D721Med (cell line): ENCODE measurements at places on chromosomes 7 and 10.

DNA sequence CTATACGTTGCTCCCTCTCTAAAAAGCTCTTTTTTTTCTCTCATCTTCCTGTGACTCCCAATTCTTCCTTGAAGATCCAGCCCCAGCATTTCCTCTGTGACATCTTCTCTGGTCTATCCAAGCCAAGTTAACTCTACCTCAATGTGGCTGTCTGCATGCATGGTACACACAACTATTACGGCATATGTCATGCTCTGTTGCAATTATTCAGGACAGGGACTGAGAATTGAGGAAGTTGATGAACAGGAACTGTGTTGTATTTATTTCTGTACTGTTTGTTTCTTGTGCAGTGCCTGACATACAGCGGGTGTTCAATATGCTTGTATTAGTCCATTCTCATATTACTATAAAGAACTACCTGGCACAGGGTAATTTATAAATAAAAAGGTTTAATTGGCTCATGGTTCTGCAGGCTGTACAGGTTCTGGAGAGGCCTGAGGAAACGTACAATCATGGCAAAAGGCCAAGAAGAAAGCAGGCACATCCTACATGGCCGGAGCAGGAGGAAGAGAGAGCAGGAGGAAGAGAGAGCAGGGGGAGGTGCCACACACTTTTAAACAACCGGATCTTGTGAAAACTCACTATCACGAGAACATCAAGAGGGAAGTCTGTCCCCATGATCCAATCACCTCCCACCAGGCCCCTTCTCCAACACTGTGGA, 6.3 kb downstream of the TRPV5 start:
- DNase-seq, result no peak

GRCh38 chr7:98057157-98057556, 49.5 kb upstream of the LMTK2 start:
- DNase-seq, result no peak

DNA sequence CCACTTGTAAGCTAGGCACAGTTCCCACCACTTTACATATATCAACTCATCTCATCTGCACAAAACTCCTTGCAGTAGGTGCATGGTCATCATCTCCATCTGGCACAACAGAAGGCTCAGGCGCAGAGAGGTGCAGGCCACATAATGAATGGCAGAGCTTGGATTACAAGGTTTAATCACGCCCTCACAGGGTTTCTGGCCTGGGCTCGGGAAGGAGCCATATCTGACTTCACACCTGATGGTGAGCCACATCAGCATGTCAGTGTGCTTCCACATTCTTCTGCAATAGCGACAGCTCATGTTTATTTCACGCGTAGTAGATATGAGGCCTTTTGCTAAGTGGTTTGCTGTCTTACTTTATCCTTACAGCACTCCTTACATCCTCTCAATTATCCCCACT, 650.2 kb downstream of the INHBA start:
- DNase-seq, result no peak

DNA sequence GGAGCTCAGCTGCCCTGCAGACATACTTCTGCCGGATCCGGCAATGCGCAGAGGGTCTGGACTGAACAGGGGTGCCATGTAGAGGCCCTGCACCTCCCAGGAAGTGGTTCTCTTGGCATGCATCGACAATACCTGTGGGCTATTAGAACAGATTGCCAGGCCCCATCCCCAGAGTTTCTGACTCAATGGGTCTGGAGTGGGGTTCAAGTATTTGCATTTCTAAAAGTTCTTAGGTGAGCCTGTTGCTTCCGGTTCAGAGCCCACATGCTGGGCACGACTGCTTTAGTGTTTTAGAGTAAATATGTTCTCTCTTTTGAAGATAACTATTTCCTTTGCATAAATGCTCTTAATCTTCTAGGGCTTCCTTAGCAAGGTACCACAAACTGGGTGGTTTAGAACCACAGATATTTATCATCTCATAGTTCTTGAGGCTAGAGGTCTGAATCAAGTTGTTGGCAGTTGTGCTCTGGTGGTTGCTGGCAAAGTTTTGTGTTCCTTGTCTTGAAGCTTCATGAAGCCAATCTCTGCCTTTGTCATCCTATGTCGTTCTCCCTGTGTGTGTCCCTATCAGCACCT, 435.5 kb downstream of the TCERG1L start:
- DNase-seq, result no peak

GRCh38 chr10:55233090-55233489, 432.1 kb upstream of the PCDH15 start:
- DNase-seq, result no peak
